ENCODE measurements at places on chromosomes 3 and 15. TPM values are rescaled to one million over a fixed set of nuclear protein-coding genes. Genes with fewer than 3 reads are reported as not detected.

FAM3D gene
- not detected for total RNA-seq

POLR2H gene
- 73.9 TPM for total RNA-seq

VEPH1 gene
- not detected for total RNA-seq

GABRR3 gene
- not detected for total RNA-seq

C15orf62 gene
- 1.1 TPM for total RNA-seq

HYPK gene
- total RNA-seq: 14.3 TPM

ARPP19 gene
- total RNA-seq: 176 TPM

CRABP1 gene
- total RNA-seq: not detected

HHLA2 gene
- total RNA-seq: 11.6 TPM

OPA1 gene
- total RNA-seq: 61.0 TPM

STRIT1 gene
- total RNA-seq: not detected

MITF gene
- not detected for total RNA-seq

TPRG1 gene
- total RNA-seq: 8.7 TPM

BCL2A1 gene
- 12.3 TPM for total RNA-seq

CSNK1G1 gene
- total RNA-seq: 27.9 TPM

AMT gene
- 5.2 TPM for total RNA-seq

ADAMTS7 gene
- total RNA-seq: 0.35 TPM

GRCh38 chr3:165635791-165636683 lies 201.2 kb downstream of the BCHE start:
- no peak for DNase-seq
- H3K4me3 ChIP-seq: no peak overlapping the region
- H3K4me1 ChIP-seq: no peaks in the 10 kb centered on the region
- H3K36me3 ChIP-seq: no peaks in the 10 kb centered on the region
- H3K27me3 ChIP-seq: no peaks in the 10 kb centered on the region
- no peak overlapping the region for H3K27ac ChIP-seq

DNA sequence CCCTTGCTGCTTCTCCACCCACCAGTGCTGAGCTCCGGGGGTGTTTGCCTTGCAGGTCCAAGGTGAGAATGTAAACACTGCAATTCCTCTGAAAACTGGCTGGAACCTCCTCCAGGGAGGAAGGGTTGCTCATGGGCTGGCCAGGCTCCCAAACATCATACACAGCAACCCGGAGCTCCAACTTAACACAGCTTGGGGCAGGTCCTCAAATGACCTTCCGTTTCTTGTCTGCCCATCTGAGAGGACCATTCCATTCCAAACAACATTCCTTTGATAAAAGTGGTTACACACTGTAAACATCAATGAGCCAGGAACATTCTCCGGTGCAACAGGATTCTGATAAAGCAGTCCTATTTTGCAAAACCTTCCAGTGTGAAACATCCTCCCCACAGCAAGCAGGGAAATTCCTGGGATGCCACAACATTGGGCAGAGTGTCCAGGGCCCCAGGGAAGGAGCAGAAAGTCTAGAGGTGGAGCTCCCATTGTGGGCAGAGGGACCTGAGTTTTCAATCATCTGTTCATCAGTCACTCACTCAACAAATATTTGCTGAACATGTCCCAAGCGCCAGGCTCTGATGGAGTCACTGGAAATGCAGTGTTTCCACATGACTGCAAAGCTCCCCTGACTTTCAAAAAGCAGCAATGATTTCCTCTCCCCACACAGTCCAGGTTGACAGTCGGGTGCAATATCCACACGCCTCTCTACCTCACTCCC lies 7.3 kb upstream of the HEG1 start:
- no peaks in the 10 kb centered on the region for H3K36me3 ChIP-seq
- H3K4me3 ChIP-seq: no peak overlapping the region
- peaks cover 66% of the 10 kb centered on the region for H3K27me3 ChIP-seq
- no peak overlapping the region for H3K27ac ChIP-seq
- H3K4me1 ChIP-seq: no peaks in the 10 kb centered on the region

GRCh38 chr3:25849091-25849490 lies 59.2 kb downstream of the OXSM start:
- H3K4me3 ChIP-seq: no peak overlapping the region
- no peaks in the 10 kb centered on the region for H3K36me3 ChIP-seq
- H3K27me3 ChIP-seq: no peaks in the 10 kb centered on the region
- no peaks in the 10 kb centered on the region for H3K4me1 ChIP-seq
- DNase-seq: no peak

- no peak overlapping the region for H3K27ac ChIP-seq
- DNase-seq: no peak
- no peaks in the 10 kb centered on the region for H3K27me3 ChIP-seq
- H3K4me3 ChIP-seq: no peak overlapping the region
Observed at GRCh38 chr3:61181874-61182273, 69.4 kb downstream of the FHIT start.

GRCh38 chr3:87082796-87083440 lies 92.0 kb upstream of the VGLL3 start:
- peaks cover 3% of the 10 kb centered on the region for H3K27me3 ChIP-seq
- H3K4me3 ChIP-seq: no peak overlapping the region
- H3K27ac ChIP-seq: no peak overlapping the region
- peaks cover 3% of the 10 kb centered on the region for H3K4me1 ChIP-seq
- H3K36me3 ChIP-seq: no peaks in the 10 kb centered on the region

GRCh38 chr15:59557581-59557980 lies 54.0 kb upstream of the GCNT3 start:
- no peak overlapping the region for H3K27ac ChIP-seq
- H3K4me3 ChIP-seq: no peak overlapping the region
- H3K36me3 ChIP-seq: no peaks in the 10 kb centered on the region
- DNase-seq: no peak
- peaks cover 10% of the 10 kb centered on the region for H3K27me3 ChIP-seq
- no peaks in the 10 kb centered on the region for H3K4me1 ChIP-seq

DNA sequence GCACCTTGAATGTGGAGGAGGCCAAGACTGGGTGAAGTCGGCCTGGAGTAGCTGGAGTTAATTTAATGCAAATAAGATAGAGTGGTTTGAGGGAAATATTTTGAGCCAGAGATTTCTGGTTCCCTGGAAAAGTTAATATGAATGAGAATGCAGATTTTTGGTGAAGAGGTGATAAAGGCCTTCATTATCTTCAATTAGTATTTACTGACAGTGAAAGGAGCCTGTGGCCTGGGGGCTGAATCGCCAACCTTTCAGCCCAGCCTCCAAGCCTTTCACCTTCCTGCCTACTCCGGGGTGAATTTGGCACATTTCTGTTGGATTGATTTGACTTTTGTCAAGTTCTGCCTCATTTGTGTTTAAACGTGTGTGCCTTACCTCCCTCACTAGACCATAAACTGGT lies 147.8 kb downstream of the SOX2 start:
- no peaks in the 10 kb centered on the region for H3K27me3 ChIP-seq
- DNase-seq: no peak
- no peak overlapping the region for H3K4me3 ChIP-seq
- no peaks in the 10 kb centered on the region for H3K4me1 ChIP-seq
- no peak overlapping the region for H3K27ac ChIP-seq

- no peak overlapping the region for H3K27ac ChIP-seq
- peaks cover 17% of the 10 kb centered on the region for H3K36me3 ChIP-seq
- H3K4me3 ChIP-seq: peak overlapping the region; percentile 88
- peaks cover 37% of the 10 kb centered on the region for H3K4me1 ChIP-seq
- DNase-seq: no peak
Observed at GRCh38 chr15:37099319-37100108, 835 bp downstream of the MEIS2 start.

GRCh38 chr3:49500205-49500731 lies 30.2 kb downstream of the DAG1 start:
- H3K36me3 ChIP-seq: peaks cover 8% of the 10 kb centered on the region
- H3K4me1 ChIP-seq: peaks cover 10% of the 10 kb centered on the region
- peak overlapping the region; percentile 15 for H3K27ac ChIP-seq
- no peak overlapping the region for H3K4me3 ChIP-seq
- no peaks in the 10 kb centered on the region for H3K27me3 ChIP-seq

GRCh38 chr3:188827103-188827502 lies 344.7 kb upstream of the TPRG1 start:
- no peak overlapping the region for H3K27ac ChIP-seq
- peaks cover 3% of the 10 kb centered on the region for H3K4me1 ChIP-seq
- no peak overlapping the region for H3K4me3 ChIP-seq
- DNase-seq: no peak
- no peaks in the 10 kb centered on the region for H3K27me3 ChIP-seq
- no peaks in the 10 kb centered on the region for H3K36me3 ChIP-seq

DNA sequence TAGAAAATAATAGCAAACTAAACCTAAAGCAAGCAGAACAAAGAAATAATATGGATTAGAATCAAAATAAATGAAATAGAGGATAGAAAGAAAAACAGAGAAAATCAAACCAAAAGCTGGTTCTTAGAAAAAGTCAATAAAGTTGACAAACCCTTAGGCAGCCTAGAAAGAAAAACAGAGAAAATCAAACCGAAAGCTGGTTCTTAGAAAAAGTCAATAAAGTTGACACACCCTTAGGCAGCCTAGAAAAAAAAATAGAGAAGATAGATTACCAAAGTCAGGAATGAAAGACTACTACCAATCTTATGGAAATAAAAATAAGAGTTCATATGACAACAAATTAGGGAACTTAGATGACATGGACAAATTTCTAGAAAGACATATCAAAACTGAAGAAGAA lies 142.4 kb downstream of the LRRC28 start:
- H3K36me3 ChIP-seq: peaks cover 33% of the 10 kb centered on the region
- H3K4me1 ChIP-seq: peaks cover 29% of the 10 kb centered on the region
- peaks cover 10% of the 10 kb centered on the region for H3K27me3 ChIP-seq

GRCh38 chr15:35907511-35907910 lies 361.5 kb upstream of the DPH6 start:
- no peak overlapping the region for H3K4me3 ChIP-seq
- H3K4me1 ChIP-seq: no peaks in the 10 kb centered on the region
- H3K36me3 ChIP-seq: no peaks in the 10 kb centered on the region
- H3K27ac ChIP-seq: no peak overlapping the region
- H3K27me3 ChIP-seq: no peaks in the 10 kb centered on the region
- DNase-seq: no peak

DNA sequence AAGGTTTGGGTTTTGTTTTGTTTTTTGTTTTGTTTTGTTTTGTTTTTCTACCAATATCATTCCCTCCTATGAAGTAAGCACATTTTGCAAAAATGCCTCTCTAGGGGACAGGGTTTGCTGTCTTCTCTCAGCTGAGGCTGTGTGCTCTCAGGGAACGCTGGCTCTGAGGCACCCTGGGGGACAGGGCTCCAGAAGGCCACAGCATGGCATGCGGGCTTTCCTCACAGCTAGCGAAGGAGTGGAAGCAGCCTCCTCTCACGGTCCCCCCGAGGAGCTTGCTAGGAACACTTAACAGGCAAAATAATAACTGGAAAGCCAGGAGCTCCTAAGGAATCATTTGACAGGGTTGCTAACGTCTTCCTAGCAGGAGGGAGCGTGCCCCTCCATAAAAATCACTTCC lies 227.7 kb upstream of the ST8SIA2 start:
- H3K27me3 ChIP-seq: no peaks in the 10 kb centered on the region
- no peak overlapping the region for H3K4me3 ChIP-seq
- H3K4me1 ChIP-seq: peaks cover 5% of the 10 kb centered on the region

- no peaks in the 10 kb centered on the region for H3K4me1 ChIP-seq
- DNase-seq: no peak
- H3K27me3 ChIP-seq: no peaks in the 10 kb centered on the region
- no peak overlapping the region for H3K4me3 ChIP-seq
- H3K36me3 ChIP-seq: no peaks in the 10 kb centered on the region
- H3K27ac ChIP-seq: no peak overlapping the region
Observed at GRCh38 chr3:55551644-55552043, 64.5 kb upstream of the WNT5A start.

DNA sequence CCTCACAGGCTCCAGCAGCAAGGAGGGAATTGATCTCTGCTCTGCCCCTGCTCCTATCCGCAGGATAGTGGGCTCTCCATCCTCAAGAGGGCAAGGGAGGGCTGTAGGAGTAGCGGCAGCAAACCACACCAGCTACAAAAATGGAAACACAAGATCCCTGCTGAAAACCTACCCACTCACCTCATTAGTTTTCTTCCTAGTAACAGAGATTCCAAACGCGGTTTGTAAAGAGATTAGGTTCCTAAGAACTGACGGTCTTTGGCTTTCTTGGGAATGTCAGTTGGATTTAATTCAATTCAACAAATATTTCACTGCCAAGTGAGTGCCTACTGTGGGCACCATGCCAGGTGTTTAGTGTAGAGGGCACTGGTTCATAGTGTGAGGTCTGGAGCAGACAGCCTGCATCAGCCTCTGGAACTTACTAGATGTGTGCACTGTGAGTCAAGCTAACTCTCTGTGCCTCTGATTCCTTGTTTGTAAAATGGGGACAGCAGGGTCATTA lies 84.7 kb downstream of the MRPL46 start:
- H3K4me3 ChIP-seq: no peak overlapping the region
- no peak for DNase-seq
- peaks cover 2% of the 10 kb centered on the region for H3K4me1 ChIP-seq
- H3K27me3 ChIP-seq: peaks cover 8% of the 10 kb centered on the region
- H3K36me3 ChIP-seq: no peaks in the 10 kb centered on the region
- H3K27ac ChIP-seq: no peak overlapping the region

DNA sequence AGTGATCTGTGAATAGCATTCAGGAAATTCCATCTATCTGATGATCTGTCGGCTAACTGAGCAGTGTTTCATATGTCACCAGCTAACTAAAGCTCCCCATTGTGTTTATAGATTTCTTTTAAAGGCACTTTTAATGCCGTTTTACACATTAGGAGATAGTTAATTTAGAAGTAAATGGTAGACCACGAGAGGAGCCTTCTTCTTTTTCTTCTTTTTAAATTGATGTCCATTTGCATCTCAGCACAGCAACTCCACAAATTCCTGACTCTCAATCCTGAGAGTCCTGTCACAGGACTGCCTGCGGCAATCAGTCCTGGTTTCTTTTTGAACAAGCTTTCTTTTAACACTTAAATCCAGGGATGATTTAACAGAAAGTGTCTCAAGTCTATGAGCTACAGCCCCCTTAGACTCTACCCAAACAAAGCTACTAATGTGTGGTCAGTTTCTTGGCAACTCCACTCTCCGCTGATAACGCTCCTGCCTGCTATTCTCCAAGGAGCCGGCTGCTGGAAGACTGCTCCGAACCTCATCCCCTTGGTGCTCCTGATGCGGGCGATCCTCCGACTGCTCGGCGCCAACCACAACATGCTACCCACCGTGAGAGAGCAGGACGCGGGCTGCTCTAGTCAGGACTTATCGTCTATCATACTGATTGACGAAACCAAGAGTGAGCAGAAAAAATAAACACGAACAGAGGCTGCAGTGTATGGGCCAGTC lies 421.4 kb downstream of the MECOM start:
- H3K27me3 ChIP-seq: peaks cover 19% of the 10 kb centered on the region
- no peak overlapping the region for H3K4me3 ChIP-seq
- DNase-seq: no peak
- peaks cover 2% of the 10 kb centered on the region for H3K4me1 ChIP-seq
- H3K36me3 ChIP-seq: no peaks in the 10 kb centered on the region
- H3K27ac ChIP-seq: no peak overlapping the region

DNA sequence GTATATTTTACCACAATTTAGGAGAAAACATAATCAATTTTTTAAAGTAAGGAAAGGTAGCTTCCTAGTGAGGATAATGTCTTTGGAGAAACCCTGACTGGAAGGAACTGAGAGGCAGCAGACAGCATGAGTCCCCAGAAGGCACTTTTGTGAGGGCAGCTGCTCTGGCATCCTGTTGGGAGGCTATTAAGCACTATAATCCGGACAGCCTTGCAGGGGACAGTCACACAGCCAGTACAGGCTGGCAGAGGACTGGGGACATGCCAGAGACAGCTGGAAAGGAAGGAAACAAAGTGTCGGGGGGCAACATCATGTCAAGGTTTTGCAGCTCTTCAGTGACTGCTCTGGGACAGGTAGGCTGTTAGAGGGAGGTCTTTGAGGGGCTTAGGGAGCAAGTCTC lies 15.7 kb downstream of the ACAN start:
- no peak overlapping the region for H3K4me3 ChIP-seq
- no peaks in the 10 kb centered on the region for H3K36me3 ChIP-seq
- H3K27me3 ChIP-seq: peaks cover 16% of the 10 kb centered on the region
- DNase-seq: no peak
- no peak overlapping the region for H3K27ac ChIP-seq

Measured in activated CD4-positive, alpha-beta memory T cell treated with anti-CD3 and anti-CD28 coated beads, Interleukin-2, amount 10 ng/mL, durations not matched to agents 7 days and 5 days (primary cell).